ENCODE measurements at places on chromosomes 2 and 18. TPM values are rescaled to one million over a fixed set of nuclear protein-coding genes. Genes with fewer than 3 reads are reported as not detected.

DNA sequence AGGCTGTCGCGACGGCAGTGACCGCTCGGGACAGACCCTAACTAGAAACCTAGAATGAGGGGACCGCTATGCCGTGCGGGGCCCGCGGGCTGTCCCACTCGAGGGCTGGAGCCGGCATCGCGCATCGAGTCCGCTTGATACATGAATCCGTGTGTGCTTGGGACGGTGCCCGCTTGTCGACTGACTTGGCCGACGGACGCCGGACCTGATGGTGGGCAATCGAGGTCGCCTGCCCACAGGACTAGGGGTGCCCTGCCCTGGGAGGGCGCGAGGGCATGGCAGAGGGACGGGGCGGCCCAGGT lies 749 bp upstream of the PTMA start:
- no peak for DNase-seq

DNA sequence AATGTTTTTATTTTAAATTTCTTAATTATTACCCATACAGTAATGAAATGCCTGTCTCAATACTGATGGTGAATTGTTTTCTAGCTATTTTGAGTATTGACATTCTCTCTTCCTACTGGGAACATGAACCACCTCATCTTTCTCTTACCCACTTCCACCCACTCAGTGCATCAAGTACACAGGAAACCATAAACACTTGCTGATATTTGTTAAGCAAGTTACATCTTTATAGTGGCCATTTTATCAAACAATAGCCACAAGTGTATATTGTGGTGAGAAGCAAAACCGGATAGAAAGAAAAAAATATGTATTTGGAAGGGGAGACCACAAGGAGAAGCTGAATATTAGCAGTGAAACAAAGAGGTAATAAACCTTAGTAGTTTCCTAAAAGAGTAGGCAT lies 368.1 kb upstream of the HNRNPA3 start:
- DNase-seq = no peak

GRCh38 chr2:1696472-1696871 lies 47.8 kb downstream of the PXDN start:
- DNase-seq = no peak

The ANKRD53 gene
- 1.9 TPM for total RNA-seq

GRCh38 chr2:225464346-225465025 lies 65.0 kb downstream of the NYAP2 start:
- no peak for DNase-seq

The LYG1 gene
- not detected for total RNA-seq

The SLC19A3 gene
- not detected for total RNA-seq

DNA sequence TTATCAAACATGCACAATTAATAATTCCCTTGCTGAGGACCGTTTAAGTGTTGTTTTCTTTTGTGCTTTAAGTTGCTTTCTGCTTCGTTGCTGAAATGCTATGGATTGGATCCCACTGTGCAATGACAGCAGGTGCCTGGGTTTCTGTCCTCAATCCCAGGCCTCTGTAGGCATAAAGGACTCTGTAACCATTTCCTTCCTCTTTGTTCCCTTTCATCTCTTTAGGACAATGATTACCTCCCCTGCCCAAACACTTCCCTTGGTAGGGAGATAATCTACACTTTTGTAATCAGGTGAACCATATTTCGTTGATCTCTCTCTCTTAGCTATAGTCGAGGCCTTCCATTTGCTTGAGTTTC lies 58.6 kb upstream of the LYPD6B start:
- no peak for DNase-seq

The G6PC2 gene
- total RNA-seq = under 0.01 TPM

DNA sequence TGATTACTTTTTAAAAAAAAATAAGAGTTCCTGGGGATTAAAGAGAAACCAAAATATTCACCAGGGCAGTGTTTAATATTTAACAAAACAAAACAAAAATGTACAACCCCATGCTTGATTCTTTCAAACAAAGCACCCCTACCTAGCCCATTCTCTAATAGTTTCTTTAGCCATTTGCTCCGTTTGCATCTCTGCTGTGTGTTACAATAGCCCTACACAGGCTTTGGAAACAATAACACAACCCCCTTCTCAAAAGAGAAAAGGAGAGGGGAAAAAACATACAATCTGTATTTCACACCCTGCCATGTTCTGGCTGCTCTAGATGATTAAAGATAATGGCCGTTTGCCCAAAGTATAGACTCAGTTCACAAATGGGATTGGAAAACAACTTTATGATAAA lies 302.9 kb downstream of the CPS1 start:
- no peak for DNase-seq

DNA sequence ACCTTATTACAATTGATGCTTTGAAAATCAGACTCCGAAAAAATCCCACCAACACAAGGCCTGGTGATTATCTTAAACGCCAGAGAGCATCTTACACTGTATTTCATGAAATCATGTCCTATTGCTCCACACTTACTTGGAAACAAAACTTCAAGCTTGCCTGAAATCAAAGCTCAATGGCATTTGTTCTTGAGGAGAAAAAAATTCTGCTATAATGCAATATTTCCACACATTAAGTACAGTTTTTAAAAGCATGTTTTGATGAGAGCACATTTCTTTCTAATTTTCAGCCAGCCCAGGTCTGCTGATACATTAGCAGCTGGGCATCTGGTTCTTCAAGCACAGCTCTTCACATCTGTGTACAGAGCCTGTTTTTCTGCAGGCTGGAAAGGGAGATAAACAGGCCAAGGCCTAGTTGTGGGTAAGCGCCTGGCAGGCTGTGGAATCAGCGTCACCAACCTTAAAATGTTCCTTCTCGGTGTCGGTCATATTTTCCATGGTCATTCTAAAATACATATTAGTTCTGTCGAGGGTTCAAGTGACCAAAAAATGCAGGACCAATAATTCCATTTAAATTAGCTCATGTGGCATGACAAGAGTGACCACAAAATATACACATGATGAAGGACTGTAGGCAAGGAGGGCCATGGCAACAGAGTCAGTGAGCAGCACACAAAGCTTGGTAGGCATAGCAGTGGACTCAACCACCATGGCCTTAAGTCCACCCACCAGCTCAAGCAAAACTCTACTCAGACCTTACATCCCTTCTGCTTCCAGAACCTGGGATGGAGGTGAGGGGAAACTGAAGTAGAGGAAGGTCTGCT lies 20.9 kb downstream of the SLC8A1 start:
- no peak for DNase-seq

GRCh38 chr18:37012452-37012851 lies 183.5 kb downstream of the KIAA1328 start:
- no peak for DNase-seq

DNA sequence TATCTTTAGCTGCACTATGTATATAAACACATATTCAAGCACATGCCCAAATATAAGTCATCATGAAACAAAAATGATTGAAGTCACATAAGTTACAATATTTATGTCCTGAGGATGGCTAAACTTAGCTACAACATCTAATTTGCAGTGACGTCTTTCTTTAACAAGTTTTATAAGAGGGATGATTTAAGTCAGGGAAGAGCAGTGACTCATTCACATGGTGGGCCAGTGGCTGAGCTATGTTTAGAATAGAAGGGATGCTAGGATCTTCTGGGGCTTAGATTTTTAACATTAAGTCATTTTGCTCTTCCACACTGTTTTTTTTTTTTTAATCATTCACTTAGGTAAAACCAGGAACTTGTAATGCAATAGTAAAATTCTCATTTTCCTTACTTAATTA lies 22.3 kb downstream of the ADCYAP1 start:
- no peak for DNase-seq

DNA sequence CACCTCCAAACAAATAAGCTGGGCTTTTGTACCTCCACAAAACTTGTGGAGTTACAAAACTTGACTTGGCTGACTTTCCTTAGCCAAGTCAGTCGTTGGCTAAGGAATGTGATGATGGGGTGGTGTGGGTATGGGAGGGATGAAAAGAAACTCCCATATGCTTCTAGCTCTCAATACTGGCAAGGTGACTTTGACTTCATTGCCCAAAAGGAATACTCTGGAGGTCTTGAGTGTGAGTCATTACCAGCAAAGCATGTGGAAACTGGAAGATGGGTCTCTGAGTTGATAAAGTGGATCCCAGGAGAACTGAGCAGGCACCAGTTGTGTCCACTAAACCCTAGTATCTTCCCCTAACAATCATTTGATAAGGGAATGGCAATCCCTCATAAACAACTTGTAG lies 226.7 kb downstream of the GULP1 start:
- no peak for DNase-seq

DNA sequence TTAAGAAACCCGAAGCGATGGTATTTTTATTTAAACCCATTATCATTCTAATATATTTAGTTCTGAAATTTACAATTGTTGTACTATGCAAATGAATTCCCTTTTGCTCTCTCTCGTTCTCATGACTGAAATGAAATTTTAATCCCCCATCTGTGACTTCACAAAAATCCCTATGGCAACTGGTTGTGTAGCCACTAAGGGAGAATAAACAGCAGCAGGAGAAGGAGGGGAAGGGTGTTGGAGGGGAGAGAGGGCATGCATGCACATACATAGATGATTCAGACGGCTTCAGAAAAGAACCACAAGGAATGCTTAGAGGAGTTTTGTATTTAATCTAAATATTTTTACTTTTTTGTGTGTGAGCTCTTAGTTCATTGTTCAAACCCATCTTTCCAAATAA lies 36.8 kb downstream of the CPS1 start:
- no peak for DNase-seq

DNA sequence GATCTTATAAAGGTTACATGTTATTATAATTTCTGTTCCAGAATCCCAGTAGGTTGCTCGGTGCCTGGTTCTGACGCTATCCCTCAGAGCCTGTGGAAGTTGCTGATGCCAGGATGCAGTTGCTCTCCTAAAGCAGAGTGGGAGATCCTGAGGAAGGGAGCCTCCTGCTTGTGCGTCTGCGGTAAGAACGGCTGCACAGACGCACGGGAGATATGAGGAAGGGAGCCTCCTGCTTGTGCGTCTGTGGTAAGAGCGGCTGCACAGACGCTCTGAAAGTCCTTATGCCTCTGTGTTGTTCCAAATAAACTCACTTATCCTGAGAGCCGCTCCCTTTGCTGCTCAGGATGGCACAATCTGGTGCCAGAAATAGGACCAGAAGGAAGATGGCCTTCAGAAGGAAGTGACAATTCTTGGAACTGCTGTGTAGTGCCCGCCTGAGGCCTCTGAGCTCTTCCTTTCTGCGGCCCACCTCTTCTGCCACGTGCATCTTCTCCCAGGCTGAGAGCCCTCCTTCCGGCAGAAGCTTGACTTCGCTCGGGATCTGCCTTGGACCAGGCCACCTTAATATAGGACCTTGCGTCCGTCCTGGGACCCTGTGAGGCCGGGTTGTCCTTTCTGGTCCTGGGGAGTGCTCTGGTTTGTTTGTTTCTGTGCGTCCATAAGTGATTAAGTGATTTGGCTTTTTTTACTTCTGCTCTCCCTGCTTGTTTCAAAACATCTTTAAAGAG lies 89.5 kb downstream of the RTP5 start:
- no peak for DNase-seq

GRCh38 chr2:30046979-30047378 lies 99.8 kb upstream of the YPEL5 start:
- no peak for DNase-seq

- DNase-seq = no peak
Observed at GRCh38 chr2:12549641-12550040, 167.1 kb upstream of the TRIB2 start.

GRCh38 chr18:44035554-44035953 lies 645.1 kb upstream of the SETBP1 start:
- DNase-seq = no peak

The RAB17 gene
- total RNA-seq = not detected

DNA sequence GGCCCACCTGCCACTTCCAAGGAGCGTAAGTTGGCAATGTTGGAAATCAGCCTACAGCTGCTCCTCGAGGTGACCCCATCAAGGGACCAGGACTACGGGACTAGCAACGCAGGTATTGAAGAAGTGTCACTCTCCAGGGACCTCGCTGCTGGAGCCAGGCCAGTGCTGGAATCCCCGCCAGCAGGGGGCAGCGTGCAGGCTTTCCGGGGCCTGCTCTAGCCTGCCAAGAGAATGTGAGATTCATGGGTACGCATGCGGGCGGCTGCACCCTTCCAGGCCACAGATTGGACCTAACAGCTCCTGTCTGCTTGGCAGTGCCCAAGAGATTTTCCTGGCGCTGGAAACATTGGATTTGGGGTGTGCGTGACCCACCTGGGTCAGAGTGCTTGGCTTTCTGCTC lies 182.8 kb upstream of the RAB12 start:
- DNase-seq = no peak

DNA sequence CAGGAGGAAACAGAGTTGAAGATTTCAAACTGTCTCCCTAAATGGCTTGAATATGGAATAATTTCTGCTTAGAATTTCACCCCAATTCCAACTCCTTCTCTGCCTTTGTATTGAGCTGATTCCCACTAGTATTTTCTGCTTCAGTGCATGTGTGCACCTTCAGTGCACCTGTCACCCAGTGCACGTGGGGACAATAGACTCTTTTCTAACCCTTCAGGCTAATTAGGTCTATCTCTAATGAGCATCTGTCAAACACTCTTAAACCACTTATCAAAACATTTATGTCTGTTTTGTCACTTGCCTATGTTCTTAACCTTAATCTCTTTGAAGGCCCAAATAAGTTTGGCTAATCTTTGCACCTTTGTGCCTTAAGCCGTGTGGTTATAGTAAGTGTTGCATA lies 232.0 kb upstream of the NETO1 start:
- DNase-seq = no peak

DNA sequence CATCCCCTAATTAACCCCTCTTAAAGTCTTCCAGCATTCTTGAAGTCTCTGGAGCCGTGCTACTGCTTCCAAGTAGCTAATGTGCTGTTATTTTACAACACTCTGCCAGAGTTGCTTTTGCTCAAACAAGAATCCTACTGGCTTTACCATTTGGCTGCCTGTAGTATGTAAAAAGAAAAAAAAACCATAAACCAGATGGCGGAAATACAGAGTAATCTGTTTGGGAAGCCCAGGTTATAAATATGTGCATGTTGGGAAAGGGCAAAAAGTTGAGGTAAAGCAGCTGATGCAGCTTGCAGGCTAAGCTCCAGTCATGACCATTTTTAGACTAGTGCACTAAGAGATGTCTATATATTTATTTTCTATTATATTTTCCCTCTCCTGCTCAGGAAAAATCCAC lies 313.2 kb upstream of the ETAA1 start:
- no peak for DNase-seq

The CCDC141 gene
- total RNA-seq = 0.54 TPM

DNA sequence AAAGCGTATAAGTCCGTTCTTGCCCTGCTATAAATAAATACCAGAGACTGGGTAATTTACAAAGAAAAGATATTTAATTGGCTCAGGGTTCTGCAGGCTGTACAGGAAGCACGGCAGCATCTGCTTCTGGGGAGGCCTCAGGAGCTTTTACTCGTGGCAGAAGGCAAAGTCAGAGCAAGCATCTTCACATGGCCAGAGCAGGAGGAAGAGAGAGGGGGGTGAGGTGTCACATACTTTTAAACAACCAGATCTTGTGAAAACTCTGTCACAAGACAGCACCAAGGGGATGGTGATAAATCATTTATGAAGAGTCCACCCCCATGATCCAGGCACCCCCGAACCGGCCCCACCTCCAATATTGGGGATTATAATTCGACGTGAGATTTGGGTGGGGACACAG lies 130.6 kb downstream of the LTBP1 start:
- DNase-seq = no peak

The ENOSF1 gene
- 84.0 TPM for total RNA-seq

GRCh38 chr2:102050854-102051391 lies 59.2 kb downstream of the IL1R2 start:
- DNase-seq = no peak

The RAB31 gene
- total RNA-seq = 1.9 TPM

The SMAD7 gene
- total RNA-seq = 8.3 TPM

- no peak for DNase-seq
Observed at GRCh38 chr2:200784215-200784614, 27.5 kb upstream of the BZW1 start.

Data from hematopoietic multipotent progenitor cell (in vitro differentiated cells).